ENCODE measurements at places on chromosomes 2 and 18.

DNA sequence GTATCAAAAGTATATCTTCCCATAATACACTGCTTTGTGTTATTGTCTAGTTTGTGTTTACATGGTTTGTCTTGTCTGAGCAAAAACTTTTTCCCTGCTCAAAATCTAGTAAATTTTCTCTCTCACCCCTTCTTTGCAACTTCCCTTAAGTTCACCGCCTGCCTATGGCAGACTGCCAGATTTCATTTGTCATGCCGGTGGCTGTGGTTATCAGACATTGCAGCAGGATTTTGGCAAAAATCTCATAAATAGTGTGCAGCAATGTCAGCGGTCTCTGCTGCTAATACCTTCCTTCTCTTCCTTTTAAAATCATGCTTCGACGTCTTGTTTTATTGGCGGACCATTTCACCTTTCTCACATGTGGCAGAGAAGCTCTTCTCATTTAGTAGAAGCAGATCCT, 45.6 kb upstream of the TMEM178A start:
- peak; percentile 69 for DNase-seq

DNA sequence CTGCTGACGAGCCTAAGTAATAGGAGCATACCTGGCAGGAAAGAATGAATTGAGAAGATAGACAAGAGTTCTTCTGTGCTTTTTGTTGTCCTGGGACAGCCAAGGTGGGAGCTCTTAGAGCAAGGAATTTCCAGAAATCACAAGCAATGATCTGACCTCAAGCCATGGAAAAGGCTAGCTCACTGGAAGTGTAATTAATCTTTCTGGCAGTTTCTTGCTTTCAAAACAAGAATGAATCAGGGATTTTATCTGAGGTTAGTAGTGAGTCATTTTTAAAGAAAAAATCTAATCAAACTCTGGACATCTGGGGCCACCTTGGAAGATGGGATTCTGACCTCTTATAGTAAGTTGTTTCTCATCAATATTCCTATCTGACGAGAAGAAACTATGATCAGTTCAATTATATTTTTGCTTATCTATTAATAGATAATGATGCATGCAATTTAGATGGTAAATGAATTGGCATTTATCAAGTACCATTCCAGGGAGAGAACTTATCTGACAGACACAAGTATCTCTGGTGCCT, 98.0 kb downstream of the ADCYAP1 start:
- no peak for DNase-seq

DNA sequence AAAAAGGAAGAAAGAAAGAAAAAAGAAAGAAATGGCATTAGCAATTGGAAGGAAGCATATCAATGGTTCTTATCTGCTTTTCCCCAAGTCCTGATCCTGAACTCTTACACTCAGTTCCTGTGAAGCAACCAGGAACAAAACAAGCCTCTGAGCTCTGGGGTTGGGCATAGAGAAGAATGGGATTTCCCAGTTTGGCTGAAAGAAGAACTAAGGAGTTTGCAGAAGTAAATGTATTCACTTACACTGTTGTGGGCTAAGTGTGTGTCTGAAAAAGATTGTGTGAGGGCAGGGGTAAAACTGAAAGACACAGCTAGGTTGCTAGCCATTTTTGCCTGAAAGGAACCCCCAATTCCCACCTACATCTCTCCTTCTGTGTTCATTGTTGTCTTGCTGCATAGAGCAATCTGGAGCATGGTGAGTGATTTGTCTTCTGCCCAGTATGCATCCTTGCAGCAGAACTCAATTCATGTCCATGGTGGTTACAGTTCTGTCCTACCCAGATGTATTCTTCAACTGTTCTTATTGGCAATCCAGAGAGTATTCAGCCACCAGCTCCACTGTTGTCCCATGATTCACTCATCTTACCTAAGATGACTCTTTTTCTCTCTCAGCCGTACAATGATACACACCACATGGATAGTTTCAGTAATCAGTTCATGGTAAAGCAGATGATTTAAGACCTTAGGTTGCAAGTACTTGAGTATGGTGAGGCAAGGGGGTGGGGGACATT, 348.7 kb downstream of the ARHGAP15 start:
- no peak for DNase-seq

DNA sequence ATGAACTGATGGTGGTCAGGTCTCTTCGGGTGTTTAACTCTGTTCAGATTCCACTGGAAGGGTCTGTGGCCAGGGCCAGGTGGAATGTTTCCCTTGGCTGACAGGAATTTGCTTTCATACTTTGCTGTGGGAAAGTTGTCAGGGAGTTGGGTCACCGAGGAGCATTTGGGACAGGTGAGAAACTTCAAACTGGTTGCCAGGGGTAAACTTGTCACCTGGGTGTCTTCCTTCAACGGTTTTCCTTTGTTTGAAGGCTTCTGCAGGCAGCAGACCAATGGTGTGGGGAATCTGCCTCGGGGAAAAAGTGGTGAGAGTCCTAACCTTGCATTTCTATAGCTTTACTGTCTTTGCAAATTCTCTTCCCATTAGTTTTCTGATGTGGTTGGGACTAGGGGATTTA, 92.2 kb downstream of the TGFA start:
- no peak for DNase-seq

DNA sequence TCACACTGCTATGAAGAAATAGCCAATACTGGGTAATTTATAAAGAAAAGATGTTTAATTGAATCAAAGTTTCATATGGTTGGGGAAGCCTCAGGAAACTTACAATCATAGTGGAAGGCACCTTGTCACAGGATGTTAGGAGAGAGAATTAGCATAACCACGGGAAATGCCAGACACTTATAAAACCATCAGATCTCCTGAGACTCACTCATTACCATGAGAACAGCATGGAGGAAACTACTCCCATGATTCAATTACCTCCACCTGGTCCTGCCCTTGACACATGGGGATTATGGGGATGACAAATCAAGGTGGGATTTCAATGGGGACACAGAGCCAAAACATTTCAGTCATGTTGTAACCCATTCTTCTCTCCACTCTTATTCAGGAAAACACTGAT, 472.9 kb upstream of the FSIP2 start:
- no peak for DNase-seq

DNA sequence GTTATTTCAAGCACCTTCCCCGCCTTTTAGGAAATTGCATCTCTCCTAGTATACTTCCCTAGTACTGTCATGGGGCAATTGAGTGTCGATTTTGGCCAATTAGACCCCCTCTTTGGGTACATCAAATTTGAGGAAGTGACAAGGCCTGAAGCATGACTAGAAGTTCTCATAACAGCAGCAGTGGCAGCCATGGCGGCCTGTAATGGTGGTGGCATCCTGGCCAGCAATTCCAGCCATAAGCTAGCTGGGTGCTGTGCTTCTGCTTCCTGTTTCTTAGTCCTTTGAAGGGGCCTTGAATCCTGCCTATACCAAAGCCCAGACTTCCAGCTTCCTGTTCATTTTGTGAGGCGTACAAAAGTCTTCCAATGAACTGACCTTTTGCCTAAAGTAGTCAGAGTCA, 523.1 kb downstream of the PLCL1 start:
- DNase-seq = no peak

- DNase-seq = peak; percentile 53
Measured at GRCh38 chr2:144942516-144943256, 422.8 kb upstream of the ZEB2 start.

GRCh38 chr2:194104687-194105086, 1552.3 kb upstream of the SLC39A10 start:
- no peak for DNase-seq

- no peak for DNase-seq
Measured at GRCh38 chr18:9469685-9470084, 5.6 kb upstream of the RALBP1 start.

- DNase-seq = no peak
Measured at GRCh38 chr18:4293337-4293736, 161.8 kb downstream of the DLGAP1 start.

GRCh38 chr18:56167366-56167765, 471.0 kb downstream of the TXNL1 start:
- no peak for DNase-seq

DNA sequence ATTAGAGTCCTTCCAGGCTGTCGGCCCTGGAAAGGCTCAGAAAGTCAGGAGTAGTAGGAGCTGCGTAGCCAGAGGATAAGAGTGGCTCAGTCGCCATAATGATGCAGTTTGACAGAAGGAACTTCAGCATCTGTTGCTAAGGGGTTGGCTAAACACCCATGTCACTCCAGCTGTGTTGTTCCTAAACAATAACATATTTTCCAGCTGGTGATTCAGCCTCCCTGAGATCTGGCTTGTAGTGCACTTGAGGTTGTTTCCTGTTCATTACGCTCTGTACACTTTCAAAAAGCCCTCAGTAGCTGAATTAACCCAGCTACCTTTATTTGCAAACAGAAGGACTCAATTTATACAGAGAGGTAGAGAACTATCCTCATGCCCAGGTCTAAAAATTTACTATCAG, 39.7 kb upstream of the EPAS1 start:
- DNase-seq = no peak

DNA sequence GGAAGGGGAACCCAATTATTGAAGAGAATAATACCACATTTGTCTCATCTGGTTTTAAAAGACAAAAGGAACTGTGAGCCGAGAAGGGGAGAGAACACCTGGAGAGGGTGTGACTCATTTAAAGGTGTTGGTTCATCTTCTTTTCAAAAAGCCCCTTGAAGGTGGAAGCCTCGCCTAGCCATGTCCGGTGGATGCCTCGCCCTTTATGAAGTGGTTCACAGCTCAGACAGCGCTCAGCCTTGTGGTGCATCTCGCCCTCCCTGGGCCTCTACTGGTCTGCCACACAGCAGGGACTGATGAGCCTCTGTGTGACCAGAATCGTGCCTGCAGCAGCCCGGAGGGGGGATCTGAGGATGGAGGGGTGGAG, 290.0 kb upstream of the CXCR4 start:
- DNase-seq = no peak

- no peak for DNase-seq
Measured at GRCh38 chr2:161063946-161064306, 96.3 kb upstream of the TANK start.
